ENCODE measurements at places on chromosomes 7 and 10.

DNA sequence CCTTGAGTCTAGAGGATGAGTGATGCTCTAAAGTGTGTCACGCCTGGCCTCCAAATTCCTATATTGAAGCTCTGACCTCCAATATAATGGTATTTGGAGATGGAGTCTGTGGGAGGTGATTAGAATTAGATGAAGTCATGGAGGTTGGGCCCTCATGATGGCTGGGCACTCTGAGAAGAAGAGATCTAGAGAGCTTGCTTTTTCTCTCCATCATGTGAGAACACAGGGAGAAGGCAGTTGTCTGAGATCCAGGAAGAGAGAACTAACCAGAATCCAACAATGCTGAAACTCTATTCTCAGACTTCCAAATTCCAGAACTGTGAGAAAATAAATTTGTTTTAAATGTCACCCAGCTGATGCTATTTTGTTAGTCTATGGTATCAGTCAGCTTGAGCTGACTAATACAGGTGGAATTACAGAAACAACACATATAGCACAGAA lies 15.1 kb downstream of the RNF216 start:
- peak overlapping the region; percentile 12 for H3K27ac ChIP-seq
- peaks cover 11% of the 10 kb centered on the region for H3K4me1 ChIP-seq
- H3K4me3 ChIP-seq = no peak overlapping the region

GRCh38 chr7:85828614-85829013 lies 641.8 kb upstream of the SEMA3D start:
- no peaks in the 10 kb centered on the region for H3K36me3 ChIP-seq
- no peak for DNase-seq

DNA sequence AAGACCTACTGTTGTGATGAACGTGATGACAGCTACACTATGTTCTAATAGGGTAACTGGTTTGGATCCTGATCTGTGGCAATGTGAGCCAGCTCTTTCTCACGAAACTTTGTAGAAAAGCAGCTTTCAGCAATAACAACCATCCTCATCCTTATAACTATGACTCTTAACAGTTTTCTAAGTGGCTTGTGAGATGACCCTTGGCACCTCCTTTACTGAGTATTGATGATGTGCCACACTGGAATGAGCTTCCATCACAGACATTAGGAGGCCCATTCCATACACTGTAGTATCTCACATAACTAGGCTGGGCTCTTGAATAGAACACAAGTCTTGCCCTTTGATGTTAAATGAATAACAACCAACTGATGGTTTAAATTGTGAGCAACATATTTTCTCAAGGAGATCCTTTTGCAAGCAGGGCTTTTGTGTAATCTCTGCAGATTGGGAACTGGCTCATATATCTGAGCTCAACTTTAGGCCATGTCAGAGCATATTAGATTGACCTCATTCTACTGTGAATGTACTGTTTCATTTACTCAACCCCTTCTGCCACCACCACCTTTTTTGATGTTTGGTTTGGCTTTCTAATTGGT lies 46.4 kb downstream of the MYPN start:
- no peak overlapping the region for H3K4me3 ChIP-seq
- H3K36me3 ChIP-seq = no peaks in the 10 kb centered on the region
- H3K27me3 ChIP-seq = no peaks in the 10 kb centered on the region
- H3K4me1 ChIP-seq = peaks cover 15% of the 10 kb centered on the region
- no peak for DNase-seq

- no peak overlapping the region for H3K4me3 ChIP-seq
- H3K27ac ChIP-seq = no peak overlapping the region
- no peak for DNase-seq
- no peaks in the 10 kb centered on the region for H3K4me1 ChIP-seq
- no peaks in the 10 kb centered on the region for H3K27me3 ChIP-seq
Measured at GRCh38 chr7:47698386-47698785, 116.5 kb upstream of the TNS3 start.

DNA sequence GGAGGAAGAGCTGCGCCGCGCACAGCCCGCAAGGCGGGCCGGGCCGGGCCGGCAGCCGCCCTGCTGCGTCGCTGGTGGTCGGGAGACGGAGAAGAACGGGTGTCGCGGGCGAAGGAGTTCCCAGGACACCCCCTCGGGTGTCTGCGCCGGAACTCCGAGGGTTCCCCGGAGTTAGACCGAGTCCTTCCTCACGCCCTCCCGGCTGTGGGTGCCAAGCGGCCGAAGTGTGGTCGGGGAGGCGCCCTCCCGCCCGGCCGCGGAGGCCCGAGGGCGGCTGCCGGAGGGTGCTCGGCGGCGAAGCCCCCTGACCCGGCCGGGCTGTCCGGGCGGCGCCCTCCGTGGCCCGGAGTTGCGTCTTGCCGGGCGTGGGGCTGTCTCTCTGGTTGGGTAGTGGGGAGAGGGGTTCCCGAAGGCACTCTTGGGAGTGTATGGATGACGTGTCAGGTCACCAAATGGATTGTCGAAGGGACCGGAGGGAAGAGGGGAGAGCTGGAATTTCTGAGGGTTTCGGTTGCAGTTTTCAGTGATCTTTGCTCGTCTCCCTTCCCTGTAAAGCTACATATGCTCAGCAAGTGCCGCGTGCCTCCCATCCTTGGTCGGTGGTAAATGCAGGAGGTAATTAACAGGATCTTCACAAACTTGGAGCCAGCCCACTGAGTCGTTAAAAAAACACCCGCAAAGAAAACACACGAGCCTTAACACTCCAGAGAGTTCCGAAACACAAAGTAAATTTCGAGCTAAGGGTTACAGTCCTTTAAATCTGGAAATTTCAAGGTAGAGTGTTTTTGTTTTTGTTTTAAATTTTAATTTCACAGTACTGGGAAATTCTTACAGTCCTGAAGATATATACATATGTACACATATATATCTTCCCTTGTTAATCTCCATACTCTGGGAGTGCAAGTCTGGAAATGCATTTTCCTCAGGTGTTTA lies 871 bp downstream of the ST7 start:
- DNase-seq = peak; percentile 53
- H3K4me1 ChIP-seq = peaks cover 18% of the 10 kb centered on the region
- H3K27me3 ChIP-seq = no peaks in the 10 kb centered on the region
- no peaks in the 10 kb centered on the region for H3K36me3 ChIP-seq
- H3K4me3 ChIP-seq = peak overlapping the region; percentile 94

- no peak for DNase-seq
- no peak overlapping the region for H3K27ac ChIP-seq
- no peaks in the 10 kb centered on the region for H3K27me3 ChIP-seq
- H3K36me3 ChIP-seq = no peaks in the 10 kb centered on the region
- no peak overlapping the region for H3K4me3 ChIP-seq
Measured at GRCh38 chr10:72311667-72312066, 37.9 kb downstream of the DDIT4 start.

DNA sequence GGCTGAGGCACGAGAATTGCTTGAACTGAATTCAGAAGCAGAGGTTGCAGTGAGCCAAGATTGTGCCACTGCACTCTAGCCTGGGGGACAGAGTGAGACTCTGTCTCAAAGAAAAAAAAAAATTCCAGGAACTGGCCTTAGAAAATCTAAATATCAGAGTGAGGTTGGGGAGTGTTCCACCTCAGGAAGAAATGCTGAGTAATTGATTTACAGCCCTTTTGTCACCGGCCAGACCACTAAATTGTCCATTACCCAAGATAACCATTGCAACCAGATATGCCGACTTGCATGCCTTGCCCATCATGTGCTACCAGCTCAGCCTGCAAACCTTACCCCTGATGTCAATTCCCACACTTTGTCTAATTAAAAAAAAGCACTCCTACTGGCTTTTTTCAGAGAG lies 42.4 kb downstream of the CRCP start:
- peaks cover 54% of the 10 kb centered on the region for H3K36me3 ChIP-seq
- no peak overlapping the region for H3K27ac ChIP-seq
- no peaks in the 10 kb centered on the region for H3K27me3 ChIP-seq
- no peaks in the 10 kb centered on the region for H3K4me1 ChIP-seq

DNA sequence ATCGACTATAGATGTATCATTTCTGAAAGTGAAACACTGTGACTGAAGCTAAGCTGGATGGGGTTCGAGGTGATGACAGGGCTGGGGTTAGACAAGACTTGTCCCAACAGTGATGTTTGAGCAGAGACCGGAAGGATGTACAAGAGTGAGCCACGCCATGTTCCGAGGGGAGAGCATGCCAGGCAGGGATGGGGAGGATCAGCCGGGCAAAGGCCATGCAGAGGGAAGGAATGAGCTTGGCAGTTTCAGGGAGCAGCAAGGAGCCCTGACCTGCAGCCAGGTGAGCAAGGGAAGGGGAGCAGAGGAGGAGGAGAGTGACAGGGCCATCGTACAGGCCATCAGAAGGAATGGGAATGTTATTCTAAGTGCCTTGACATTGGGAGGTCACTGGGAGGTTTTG lies 114.9 kb upstream of the GPR26 start:
- H3K27me3 ChIP-seq = peaks cover 11% of the 10 kb centered on the region
- no peak for DNase-seq
- no peak overlapping the region for H3K4me3 ChIP-seq
- no peak overlapping the region for H3K27ac ChIP-seq
- H3K36me3 ChIP-seq = no peaks in the 10 kb centered on the region

GRCh38 chr10:110356628-110357245 lies 52.0 kb upstream of the SMNDC1 start:
- peaks cover 59% of the 10 kb centered on the region for H3K4me1 ChIP-seq
- peak overlapping the region; percentile 92 for H3K27ac ChIP-seq
- H3K36me3 ChIP-seq = no peaks in the 10 kb centered on the region
- peak; percentile 86 for DNase-seq
- H3K4me3 ChIP-seq = no peak overlapping the region

All from RWPE2 (cell line).